Gastroesophageal sphincter (tissue), 4 donors: ENCODE measurements at places on chromosomes 7 and 10. TPM values are rescaled to one million over a fixed set of nuclear protein-coding genes. Genes with fewer than 3 reads are reported as not detected.

The ANKRD61 gene
- total RNA-seq = not detected

The IL6 gene
- total RNA-seq = 27.9 TPM

The CD36 gene
- total RNA-seq = 284 TPM

The PON1 gene
- total RNA-seq = not detected

The FBXO24 gene
- total RNA-seq = 1.8 TPM

The PTPRE gene
- 16.4 TPM for total RNA-seq

The TMEM139 gene
- 1.4 TPM for total RNA-seq

The SLC16A9 gene
- 1.7 TPM for total RNA-seq

The SFTPD gene
- 2.2 TPM for total RNA-seq

The FOXI2 gene
- 0.13 TPM for total RNA-seq

The EGFR gene
- total RNA-seq = 106 TPM

The CALHM3 gene
- not detected for total RNA-seq

The AQP1 gene
- total RNA-seq = 462 TPM

DNA sequence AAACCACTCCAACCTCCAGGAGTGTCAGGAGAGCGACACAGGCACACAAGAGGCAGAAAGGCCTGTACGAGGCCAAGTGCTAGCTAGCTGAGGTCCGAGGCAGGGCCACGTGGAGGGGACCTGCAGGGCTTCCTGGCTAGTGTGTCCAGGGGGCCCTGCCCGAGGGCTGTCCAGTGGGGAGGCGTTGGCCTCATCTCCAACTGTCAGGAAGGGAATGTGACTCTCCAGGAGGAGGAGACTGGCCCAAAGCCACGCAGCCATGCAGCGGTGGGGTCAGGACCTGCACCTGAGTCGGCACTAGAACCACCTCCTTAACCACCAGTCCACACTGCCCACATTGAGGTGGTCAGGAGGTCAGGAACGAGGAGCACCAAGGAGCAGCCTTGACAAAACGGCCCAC, 32.3 kb upstream of the FXYD4 start:
- ATAC-seq = no peak

DNA sequence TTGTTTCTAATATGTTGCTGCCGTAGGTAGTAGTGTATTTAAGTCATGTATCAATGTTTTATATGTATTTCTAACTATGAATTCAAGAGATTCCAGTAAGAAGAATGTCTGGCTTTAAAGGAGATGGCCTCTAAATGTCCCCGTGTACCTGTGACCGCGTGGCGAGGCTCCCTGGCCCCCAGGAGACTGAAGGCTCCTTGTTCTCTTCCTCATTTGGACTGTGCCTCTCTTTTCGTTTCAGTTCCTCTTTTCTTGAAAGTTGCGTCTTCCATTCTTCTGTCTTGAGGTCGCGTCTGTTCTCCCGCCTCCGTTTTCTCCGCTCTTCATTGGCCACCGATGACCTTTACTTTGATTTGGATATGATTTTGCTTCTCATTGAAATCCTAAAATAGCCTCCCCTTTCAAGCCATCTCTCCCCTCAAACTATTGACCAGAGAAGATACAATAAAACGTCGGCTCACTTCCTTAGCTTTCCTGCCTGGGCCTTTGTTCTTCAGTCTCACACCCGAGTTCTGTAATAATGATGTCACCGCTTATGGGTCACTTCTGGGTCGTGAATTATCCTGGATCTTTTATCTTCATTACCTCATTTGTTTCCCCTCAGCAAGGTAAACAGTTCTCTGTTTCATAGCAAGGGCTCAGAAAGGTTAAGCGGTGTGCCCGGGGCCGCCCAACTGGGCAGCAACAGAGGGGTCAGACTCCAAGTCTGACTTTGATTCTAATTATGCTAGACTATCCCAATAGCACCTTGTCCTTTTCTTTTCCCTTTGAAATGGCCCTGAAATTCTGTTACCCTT, 28.7 kb downstream of the WIPI2 start:
- peak; percentile 20 for ATAC-seq

GRCh38 chr7:158976468-158976848, 120.1 kb downstream of the DYNC2I1 start:
- peak; percentile 40 for ATAC-seq

GRCh38 chr10:118173296-118173695, 126.6 kb upstream of the RAB11FIP2 start:
- no peak for ATAC-seq

- no peak for ATAC-seq
These were observed 93.9 kb downstream of the PDGFA start for GRCh38 chr7:425794-426188.

GRCh38 chr10:70542565-70542938, 60.0 kb downstream of the PRF1 start:
- no peak for ATAC-seq

- no peak for ATAC-seq
These were observed 374.8 kb upstream of the KIAA1217 start for GRCh38 chr10:23834091-23834490.

- no peak for ATAC-seq
These were observed 68.9 kb upstream of the ADO start for GRCh38 chr10:62735464-62736167.

- no peak for ATAC-seq
These were observed 24.3 kb upstream of the COBL start for GRCh38 chr7:51340936-51341335.

- ATAC-seq = no peak
These were observed 756.4 kb downstream of the SUGCT start for GRCh38 chr7:40891232-40891631.

GRCh38 chr10:44398271-44398670, 13.4 kb upstream of the CXCL12 start:
- ATAC-seq = no peak

GRCh38 chr7:106121189-106121810, 9.2 kb upstream of the SYPL1 start:
- no peak for ATAC-seq

DNA sequence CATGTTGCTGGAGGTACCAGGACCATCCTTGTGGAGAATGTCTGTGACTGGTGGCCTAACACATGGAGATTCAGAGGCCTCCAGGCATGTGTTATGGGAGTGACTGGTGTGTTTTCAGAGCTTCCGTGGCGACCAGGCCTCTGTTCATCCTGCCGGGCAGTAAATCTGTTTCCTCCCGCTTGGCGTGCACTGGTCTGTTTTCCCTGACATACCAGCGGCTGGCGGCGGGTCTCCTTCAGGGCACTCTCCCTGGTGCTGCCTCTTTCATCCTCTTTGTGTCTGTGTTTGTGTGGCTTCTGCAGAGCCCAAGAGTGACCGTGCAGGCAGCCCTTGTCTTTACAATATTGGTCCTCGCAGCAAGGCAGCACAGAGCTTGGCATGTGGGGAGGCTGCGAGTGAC, 385.1 kb upstream of the MKI67 start:
- ATAC-seq = no peak

GRCh38 chr7:72038022-72038732, 374.0 kb downstream of the CALN1 start:
- no peak for ATAC-seq

DNA sequence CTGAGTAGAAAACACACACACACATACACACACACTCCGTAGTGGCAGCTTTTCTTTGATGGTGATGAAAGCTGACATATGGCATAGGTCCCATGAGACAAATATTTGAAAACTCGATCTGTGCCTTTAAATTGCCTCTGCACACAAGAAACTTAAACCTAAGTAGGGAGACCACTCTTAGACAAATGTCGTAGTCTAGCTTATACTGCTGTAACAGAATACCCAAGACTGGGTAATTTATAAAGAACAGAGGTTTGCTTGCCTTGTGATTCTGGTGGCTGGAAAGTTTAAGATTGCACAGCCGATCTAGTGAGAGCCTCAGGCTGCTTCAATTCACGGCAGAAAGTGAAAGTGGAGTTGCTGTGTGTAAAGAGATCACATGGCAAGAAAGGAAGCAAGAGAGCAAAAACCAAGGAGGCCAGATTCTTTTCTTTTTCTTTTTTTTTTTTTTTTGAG, 489.4 kb upstream of the SORCS1 start:
- peak; percentile 25 for ATAC-seq

DNA sequence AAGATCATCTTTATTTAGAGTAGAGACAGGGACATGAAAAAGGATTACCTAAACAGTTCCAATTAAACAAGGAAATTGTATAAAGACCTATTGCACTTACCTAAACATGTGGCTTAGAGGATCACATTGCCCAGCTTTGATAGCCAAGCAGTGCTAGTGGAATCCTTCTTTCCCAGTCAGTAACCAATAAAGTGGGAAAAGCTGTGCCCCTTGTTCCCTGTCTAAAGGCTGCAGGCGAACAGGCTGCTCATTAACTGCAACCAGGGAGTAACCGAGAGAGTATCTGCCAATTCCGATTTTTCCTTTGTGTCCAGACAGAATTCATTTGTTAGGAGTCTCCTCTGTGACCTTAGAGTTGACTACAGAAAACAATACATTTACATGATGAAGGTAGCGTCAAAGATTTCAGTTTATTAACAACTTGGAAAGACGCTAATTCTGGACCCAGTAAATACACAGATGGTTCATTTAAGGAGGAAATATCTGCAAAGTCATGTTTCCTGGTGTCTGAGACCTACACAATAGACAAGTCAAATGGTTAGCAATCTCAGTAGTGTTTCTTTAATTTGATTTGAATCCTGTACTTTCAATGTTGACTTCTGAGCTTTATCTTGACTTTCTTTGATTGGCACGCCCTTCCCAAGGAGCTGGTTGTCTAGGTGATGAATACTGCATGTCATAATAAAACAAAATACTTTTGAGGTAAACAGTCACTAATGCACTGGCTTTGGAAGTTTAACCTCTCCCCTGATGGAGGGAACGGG, 57.3 kb upstream of the MET start:
- no peak for ATAC-seq

GRCh38 chr7:143426479-143427142, 16.6 kb upstream of the TAS2R60 start:
- no peak for ATAC-seq

DNA sequence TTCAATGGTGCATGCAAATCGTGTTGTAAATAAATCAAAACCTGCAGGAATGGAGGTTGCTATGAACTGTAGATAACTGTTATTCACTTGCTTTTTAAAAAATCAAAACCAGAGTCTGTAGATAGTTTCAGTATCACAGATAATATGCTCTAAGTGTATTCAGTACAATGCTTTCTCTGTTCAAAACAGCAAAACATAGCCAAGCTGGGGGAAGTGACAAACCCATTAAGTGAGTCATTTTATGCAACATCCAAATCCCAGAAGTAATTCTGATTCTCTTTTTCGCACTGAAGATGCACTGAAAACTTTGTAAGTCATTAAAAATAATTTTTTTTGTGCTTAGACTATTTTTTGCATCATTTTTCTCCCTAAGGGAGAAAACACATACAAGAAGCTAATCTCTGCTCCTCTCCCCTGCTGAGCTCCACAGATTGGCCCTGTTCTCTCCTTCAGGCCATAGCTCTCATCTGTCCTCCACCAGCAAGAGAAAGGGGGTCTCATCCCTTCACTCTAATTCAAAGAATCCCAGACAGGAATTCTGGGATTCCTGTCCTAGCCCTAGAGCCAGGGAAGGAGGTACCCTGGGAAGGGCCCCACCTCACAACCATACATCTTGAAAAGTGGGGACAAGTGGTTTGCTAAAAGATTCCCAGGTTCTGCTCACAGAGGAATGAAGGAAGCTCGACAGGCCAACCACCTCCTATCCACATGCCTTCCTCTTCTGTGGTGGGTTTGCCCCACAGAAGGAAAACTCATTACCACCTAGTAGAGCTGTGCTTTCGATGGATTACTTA, 4.9 kb downstream of the PRTFDC1 start:
- peak; percentile 42 for ATAC-seq

DNA sequence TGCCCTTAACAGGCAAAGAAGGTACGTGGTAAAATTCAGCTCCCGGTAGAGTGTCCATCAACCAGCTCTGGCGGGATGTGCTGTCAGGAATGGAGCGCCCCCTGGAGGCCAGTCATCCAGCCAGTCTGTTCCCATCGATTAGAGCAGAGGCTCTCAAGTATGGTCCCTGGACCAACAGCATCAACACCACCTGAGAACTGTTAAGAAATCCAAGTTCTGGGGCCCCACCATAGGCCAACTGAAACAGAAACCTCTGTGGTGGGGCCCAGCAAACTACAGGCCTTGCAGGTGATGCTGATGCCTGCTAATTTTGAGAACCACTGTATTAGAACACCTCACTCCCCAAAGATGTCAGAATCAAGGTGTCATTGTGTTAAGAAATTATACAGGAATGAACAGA, 109.2 kb downstream of the DPY19L1 start:
- no peak for ATAC-seq

DNA sequence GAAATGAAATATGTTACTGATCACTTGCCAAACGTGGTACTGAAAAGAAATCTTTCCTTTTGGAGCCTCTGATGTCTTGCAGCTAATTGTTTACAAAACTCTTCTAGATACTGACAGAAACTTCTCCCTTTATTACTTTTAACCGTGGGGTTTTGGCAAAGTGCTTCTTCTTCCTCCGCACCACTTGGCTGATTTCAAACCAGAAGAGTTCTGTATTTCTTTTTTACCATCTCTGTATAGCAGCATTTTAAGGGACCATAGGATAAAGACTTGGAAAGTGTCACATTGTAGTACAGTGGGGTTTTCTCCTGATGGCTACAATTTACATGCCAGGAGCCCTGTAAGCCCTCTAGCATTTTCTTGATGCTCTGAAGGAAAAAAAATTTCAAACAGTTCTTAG, 21.9 kb upstream of the CREB5 start:
- no peak for ATAC-seq

DNA sequence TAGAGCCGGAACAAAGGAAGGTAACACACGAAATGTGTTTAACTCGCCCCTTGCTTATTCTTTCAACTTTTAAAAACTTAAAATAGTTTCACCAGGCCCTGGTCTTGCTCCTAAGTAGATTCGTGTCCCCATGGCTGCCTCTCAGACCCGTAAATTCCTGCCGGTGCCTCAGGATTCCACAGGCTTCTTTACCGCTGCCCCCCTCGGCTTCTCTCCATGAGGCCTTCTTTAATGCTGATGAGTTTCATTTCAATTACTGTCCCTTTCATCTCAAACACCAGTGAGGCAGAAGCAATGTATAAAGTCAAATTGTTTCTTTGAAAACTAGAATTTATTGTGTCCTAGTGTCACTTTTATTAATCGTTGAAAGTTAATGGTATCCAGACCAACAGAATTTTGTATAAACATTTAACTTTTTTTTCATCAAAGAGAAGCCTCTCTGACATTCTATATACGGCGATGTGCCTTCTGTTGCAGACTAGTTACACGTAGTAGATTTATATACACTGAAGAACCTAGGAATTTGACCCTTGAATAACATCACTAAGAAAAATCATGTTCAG, 225.2 kb downstream of the C7orf25 start:
- ATAC-seq = no peak

GRCh38 chr10:79060641-79061255, 8.0 kb upstream of the ZMIZ1 start:
- ATAC-seq = no peak
